ENCODE measurements at places on chromosomes 2 and 18.

DNA sequence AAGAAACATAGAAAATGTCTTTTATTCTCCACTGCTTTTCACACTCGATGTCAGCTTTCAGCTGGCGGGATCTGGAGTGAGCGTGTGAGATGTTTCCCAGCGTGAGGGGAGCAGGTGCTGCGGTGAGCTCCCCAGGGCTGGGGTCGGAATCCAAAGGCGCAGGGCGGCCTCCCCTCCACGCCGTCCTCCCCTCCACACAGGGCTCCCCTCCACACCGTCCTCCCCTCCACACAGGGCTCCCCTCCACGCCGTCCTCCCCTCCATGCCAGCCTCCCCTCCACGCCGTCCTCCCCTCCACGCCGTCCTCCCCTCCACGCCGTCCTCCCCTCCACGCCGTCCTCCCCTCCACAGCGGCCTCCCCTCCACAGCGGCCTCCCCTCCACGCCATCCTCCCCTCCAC is 26.9 kb upstream of the KCNG2 start:
- H3K4me1 ChIP-seq, result no peaks in the 10 kb centered on the region
- no peak for DNase-seq
- no peak overlapping the region for H3K4me3 ChIP-seq

GRCh38 chr2:229955663-229956062 is 33.4 kb downstream of the FBXO36 start:
- no peaks in the 10 kb centered on the region for H3K36me3 ChIP-seq
- H3K27ac ChIP-seq, result no peak overlapping the region
- no peak overlapping the region for H3K4me3 ChIP-seq
- no peak for DNase-seq
- H3K27me3 ChIP-seq, result no peaks in the 10 kb centered on the region

DNA sequence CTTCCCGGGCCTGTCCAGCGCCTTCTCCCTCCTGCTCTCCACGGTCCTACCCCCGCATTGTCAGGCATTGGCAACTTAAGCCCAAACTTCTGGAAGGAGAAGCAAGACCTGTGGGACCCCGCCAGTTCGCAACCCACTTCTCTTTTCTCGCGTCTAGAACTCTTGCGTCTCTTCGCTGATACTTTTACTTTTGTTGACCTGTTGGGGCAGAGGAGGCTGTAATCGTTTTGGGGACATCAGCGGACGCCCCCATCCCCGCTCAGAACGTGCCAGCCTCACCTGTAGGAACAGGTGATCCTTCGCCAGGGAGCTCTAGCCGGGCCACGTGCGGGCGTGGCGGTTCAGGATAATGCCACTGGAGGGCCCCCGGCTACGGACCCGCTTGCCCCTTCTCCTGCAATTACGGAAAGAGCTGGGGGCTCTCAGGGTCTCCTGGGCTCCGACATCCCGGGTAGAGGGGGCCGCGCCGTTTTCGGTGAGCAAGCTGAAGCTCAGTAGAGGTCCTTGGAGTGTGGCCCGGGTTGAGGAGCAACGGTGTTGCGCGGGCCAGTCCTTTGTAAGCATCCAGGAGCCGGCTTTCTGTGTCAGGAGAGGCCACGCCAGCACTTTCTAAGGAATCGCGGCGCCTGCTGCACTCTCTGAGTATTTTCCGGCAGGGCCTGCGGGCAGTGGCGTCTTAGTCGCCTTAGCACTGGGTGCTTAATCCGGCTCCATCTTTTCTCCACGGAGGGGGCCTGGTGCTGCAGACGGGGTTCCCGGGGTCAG is 1.6 kb downstream of the MTCL1 start:
- H3K36me3 ChIP-seq, result no peaks in the 10 kb centered on the region
- no peaks in the 10 kb centered on the region for H3K27me3 ChIP-seq
- no peak for DNase-seq
- peaks cover 17% of the 10 kb centered on the region for H3K4me1 ChIP-seq

DNA sequence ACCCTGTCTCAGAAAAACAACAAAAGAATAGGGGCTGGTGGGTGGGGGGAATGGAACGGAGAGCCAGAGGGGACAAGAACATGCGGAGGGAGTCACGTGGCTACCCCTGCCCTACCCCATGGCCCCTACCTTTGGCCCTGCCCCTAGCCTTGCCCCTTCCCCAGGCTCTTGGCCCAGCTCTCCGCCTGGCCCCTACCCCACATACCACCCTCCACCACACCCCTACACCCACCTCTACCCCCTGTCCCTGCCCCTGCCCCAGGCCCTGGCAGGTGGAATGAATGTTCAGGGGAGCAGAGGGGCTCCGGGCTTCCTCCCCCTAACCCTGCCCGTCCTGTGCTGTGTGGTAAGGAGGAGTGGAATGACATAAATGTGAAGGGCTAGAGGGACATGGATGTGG is 15.1 kb downstream of the BIN1 start:
- H3K4me3 ChIP-seq, result no peak overlapping the region
- H3K36me3 ChIP-seq, result no peaks in the 10 kb centered on the region
- H3K27ac ChIP-seq, result no peak overlapping the region
- peaks cover 27% of the 10 kb centered on the region for H3K4me1 ChIP-seq
- no peaks in the 10 kb centered on the region for H3K27me3 ChIP-seq

GRCh38 chr18:63373161-63373560 is 6.2 kb upstream of the KDSR start:
- no peaks in the 10 kb centered on the region for H3K27me3 ChIP-seq
- H3K36me3 ChIP-seq, result no peaks in the 10 kb centered on the region
- peaks cover 3% of the 10 kb centered on the region for H3K4me1 ChIP-seq

GRCh38 chr2:241230435-241230834 is 42.0 kb downstream of the ANO7 start:
- H3K36me3 ChIP-seq, result peaks cover 99% of the 10 kb centered on the region
- H3K27me3 ChIP-seq, result no peaks in the 10 kb centered on the region
- no peak overlapping the region for H3K4me3 ChIP-seq
- H3K4me1 ChIP-seq, result peaks cover 29% of the 10 kb centered on the region
- no peak overlapping the region for H3K27ac ChIP-seq

DNA sequence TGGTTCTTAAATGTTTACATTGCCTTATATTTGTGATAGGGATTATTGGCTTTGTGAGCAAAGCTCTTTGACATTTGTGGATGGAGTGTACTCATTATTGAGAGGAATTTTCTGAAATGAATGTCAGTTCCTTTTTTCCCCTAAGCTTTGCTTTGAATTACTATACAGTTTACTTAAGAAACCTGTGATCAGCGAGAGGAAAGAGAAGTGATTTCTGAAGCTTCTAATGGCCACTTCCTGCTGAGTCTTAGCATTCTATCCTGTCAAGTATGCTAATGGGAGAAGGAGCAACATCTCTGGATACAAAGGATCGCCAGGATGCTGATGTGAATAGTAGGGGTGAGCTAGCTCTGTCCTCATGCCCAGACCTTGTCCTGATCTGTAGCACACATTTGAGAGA is 47.8 kb upstream of the MGAT5 start:
- no peaks in the 10 kb centered on the region for H3K27me3 ChIP-seq

GRCh38 chr2:18792226-18792629 is 202.9 kb upstream of the NT5C1B start:
- H3K27ac ChIP-seq, result no peak overlapping the region
- H3K36me3 ChIP-seq, result no peaks in the 10 kb centered on the region
- peaks cover 8% of the 10 kb centered on the region for H3K4me1 ChIP-seq
- no peaks in the 10 kb centered on the region for H3K27me3 ChIP-seq

GRCh38 chr18:63320123-63320974 is 780 bp upstream of the BCL2 start:
- DNase-seq, result peak; percentile 89
- no peaks in the 10 kb centered on the region for H3K36me3 ChIP-seq
- no peaks in the 10 kb centered on the region for H3K27me3 ChIP-seq
- H3K4me1 ChIP-seq, result peaks cover 12% of the 10 kb centered on the region
- H3K27ac ChIP-seq, result peak overlapping the region; percentile 20

DNA sequence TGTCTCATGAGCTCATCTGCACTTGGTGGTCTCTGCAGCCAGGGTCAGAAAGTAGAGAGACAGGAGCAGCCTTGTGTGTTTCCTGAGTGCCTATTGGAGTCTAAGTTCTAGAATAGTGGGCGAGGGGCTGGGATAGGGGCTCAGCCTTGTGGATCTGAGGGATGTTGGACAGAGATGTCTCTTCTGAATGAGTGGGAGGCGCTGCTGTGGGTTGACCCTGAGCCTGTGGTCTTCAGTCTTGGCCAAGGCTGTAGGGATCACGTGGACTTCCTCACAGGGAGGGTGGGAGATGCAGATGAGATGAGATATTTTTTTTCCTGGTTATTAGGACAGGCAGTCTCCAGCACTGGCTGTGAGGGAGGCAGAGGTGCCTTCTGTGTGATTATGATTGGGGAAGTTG is 61.8 kb downstream of the RNF144A start:
- H3K36me3 ChIP-seq, result no peaks in the 10 kb centered on the region
- H3K4me1 ChIP-seq, result peaks cover 39% of the 10 kb centered on the region
- no peaks in the 10 kb centered on the region for H3K27me3 ChIP-seq
- no peak overlapping the region for H3K4me3 ChIP-seq

GRCh38 chr2:231008131-231008530 is 12.2 kb downstream of the SPATA3 start:
- no peaks in the 10 kb centered on the region for H3K4me1 ChIP-seq
- DNase-seq, result no peak
- peaks cover 3% of the 10 kb centered on the region for H3K27me3 ChIP-seq
- no peak overlapping the region for H3K27ac ChIP-seq

DNA sequence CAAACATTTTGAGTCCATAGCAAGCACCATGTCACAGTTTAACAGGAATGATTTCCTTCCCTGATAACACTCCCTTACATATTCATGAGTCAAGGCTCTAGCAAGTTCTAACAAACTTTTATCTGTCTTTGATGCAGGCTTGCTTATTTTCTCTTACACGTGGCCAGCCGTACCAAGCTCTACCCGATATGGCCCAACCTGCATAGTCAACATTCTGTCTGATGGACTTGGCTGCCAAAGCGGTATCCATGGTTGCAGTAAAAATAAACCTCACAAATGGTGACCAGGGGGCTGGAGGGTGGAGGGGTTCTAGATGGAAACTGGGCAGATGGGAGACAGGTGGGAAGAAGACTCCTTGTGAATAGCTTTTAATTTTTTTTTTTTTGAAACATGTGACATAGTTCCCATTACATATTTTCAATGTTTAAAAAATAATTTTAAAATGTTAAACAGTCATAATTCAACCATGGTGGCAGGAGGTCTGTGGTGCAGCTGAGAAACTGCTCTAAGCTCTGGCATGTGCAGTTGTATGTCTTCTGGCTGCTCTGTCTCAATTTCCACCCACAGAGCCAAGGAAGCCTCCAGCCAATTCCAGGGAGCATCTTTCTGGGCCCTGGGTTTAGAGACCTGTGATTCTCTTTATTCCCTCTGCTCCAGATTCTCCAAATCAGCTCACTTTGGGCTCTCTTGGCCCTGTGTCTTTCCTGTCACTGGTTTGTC is 20.7 kb upstream of the CXCR1 start:
- H3K4me1 ChIP-seq, result peaks cover 9% of the 10 kb centered on the region
- H3K4me3 ChIP-seq, result no peak overlapping the region
- no peak for DNase-seq
- H3K27me3 ChIP-seq, result no peaks in the 10 kb centered on the region

GRCh38 chr2:24117902-24118301 is 5.2 kb downstream of the PFN4 start:
- H3K4me3 ChIP-seq, result no peak overlapping the region
- no peak overlapping the region for H3K27ac ChIP-seq
- H3K4me1 ChIP-seq, result no peaks in the 10 kb centered on the region
- H3K27me3 ChIP-seq, result no peaks in the 10 kb centered on the region

DNA sequence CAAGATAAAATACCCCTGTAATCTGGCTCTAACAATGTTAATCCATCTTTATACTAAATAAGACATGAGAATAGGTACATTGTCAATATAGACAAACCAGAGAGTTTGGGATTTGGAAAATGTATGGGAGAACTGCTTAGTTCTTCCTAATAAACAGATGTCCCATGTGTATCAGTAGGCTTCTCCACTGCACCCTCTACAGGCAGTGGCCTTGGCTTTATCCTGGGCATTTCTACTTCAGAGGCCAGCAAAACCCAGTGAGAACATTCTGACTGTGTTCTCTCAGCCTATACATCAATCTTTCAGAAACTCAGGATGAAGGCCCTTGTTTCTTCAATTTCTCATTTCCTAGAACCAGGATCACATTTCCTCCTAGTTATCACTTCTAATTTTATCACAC is 1167.5 kb upstream of the ACVR2A start:
- DNase-seq, result no peak
- no peaks in the 10 kb centered on the region for H3K27me3 ChIP-seq
- H3K27ac ChIP-seq, result no peak overlapping the region
- H3K36me3 ChIP-seq, result no peaks in the 10 kb centered on the region
- no peaks in the 10 kb centered on the region for H3K4me1 ChIP-seq

DNA sequence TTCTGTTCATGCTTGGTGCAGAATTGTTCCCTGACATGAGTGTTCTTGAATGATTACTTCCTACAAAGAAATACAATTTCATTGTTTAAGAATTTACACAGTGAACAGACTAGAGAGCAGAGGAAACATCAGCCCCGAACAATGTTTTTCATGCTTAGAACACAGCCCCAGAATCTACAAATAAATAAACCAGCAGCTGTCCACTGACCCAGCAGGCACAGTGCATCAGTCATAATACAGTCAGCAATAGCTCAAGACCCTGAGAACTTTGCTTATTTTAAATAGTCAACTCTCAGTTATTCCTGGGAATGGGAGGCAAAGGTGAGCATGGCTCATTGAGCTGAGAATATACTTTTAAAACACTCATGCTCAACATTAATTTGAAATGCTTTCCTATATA is 38.4 kb downstream of the XIRP2 start:
- H3K4me1 ChIP-seq, result no peaks in the 10 kb centered on the region
- H3K27me3 ChIP-seq, result no peaks in the 10 kb centered on the region
- H3K4me3 ChIP-seq, result no peak overlapping the region
- no peak overlapping the region for H3K27ac ChIP-seq
- no peaks in the 10 kb centered on the region for H3K36me3 ChIP-seq

- no peaks in the 10 kb centered on the region for H3K27me3 ChIP-seq
- DNase-seq, result no peak
- H3K4me3 ChIP-seq, result no peak overlapping the region
- H3K36me3 ChIP-seq, result no peaks in the 10 kb centered on the region
- no peaks in the 10 kb centered on the region for H3K4me1 ChIP-seq
Measured at GRCh38 chr2:240397924-240398645, 37.4 kb upstream of the GPC1 start.

GRCh38 chr2:106098081-106098480 is 96.0 kb downstream of the UXS1 start:
- H3K27me3 ChIP-seq, result no peaks in the 10 kb centered on the region
- H3K4me1 ChIP-seq, result no peaks in the 10 kb centered on the region
- DNase-seq, result no peak

DNA sequence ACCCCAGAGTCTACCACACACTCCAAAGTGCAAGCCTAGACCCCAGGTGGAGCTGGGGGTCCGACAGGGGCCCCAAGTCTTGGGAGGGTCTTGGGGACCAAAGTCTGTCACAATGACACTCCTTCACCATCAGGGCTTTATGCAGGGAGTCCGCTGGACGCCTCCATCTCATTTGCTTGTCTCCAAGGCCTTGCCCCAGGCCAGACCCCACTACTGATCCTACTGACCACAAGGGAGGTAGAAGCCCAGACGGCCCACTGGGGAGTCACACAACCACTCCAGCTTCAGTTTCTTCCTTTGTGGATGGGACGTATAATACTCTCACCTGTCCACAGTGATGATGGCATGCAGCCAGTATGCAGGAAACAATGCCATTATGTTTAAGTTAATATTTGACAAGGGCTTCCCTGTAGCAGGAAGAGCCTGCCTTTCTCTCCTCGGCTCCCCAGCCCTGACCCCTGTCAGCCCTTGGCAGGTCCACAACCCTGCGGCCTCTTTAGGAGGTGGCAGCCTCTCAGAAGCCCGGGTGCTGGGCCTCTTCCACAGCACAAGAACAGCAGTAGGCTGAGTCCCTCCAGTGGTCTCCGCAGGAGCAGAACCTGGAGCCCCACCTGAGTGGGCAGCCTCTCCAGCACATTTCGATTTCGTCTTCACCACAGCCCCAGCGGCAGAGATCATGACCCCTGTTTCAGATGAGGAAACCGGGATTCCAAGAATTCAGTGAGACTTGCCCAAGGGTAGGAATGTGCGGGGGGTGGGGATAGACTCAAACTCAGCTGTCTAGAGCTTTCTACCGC is 6.5 kb downstream of the BIN1 start:
- no peaks in the 10 kb centered on the region for H3K27me3 ChIP-seq
- H3K36me3 ChIP-seq, result no peaks in the 10 kb centered on the region
- H3K4me3 ChIP-seq, result no peak overlapping the region
- peaks cover 9% of the 10 kb centered on the region for H3K4me1 ChIP-seq
- no peak for DNase-seq
